ENCODE measurements at places on chromosomes 6 and 20.
A peak's percentile ranks its signal among the peaks of the same experiment; 100 is the strongest.

- DNase-seq = no peak
These were observed 38.4 kb upstream of the PHACTR3 start for GRCh38 chr20:59565768-59566461.

DNA sequence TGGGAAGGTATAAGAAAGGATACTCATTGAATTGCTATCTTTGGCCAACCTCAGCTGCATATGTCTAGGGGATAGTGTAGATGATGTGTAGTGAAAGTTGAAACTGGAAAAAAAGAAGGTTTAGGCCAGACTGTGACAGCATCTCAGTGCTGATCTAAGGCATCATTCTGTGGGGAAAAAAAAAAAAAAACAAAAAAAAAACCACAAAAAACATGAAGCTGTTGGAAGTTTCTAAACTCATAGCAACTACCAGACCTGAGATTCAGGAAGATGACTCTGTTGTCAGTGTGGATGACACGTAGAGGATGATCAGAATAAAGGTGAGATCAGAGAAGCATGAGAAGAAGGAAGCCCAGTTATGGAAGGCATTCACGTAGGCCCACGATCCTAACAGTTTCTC lies 100.8 kb upstream of the CNKSR3 start:
- no peak for DNase-seq

GRCh38 chr6:4309540-4309939 lies 174.2 kb upstream of the ECI2 start:
- DNase-seq = no peak

DNA sequence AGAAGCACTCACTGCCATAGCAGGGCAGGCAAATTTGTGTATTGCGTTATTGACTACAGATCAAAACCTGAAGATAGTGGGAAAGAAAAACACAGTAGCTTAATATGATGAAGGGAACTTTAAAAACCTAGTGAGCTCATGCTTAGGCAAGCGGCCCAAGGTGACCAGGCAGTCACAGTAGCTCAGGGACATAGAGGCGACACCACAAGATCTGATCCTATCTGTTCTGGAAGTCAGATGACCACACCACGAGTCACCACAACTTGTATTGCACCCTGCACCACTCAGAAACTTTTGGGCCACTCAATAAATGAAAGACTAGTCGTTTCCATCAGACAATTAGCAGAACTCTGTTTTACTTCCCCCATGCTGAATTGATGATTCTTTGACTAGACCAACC lies 4.9 kb downstream of the CLIC5 start:
- DNase-seq = no peak

- DNase-seq = no peak
These were observed 681.4 kb downstream of the EPHA7 start for GRCh38 chr6:92737983-92738382.

GRCh38 chr20:44008806-44009678 lies 94.4 kb downstream of the TOX2 start:
- no peak for DNase-seq

- DNase-seq = no peak
These were observed 16.3 kb upstream of the SDCBP2 start for GRCh38 chr20:1345030-1345755.

GRCh38 chr20:57175397-57176010 lies 90.9 kb downstream of the BMP7 start:
- no peak for DNase-seq

- no peak for DNase-seq
These were observed 173.7 kb upstream of the SSTR4 start for GRCh38 chr20:22861231-22861980.

DNA sequence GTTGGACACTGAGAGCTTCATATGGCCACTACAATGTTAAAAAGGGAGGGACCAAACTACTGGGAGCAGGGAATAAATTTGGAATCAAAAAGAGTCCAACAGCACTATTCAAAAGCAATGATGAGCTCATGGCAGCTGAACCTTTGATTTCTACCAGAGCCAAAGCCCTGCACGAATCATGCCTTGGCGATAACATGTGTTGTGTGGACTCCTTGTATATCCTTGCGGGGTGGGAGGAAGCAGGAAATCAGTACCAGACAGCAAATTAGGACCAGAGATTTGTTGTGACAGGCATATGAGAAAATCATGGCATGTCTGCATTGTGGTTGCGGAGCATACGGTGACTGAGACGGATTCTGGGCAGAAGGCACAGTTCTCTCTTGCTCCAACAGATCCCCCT lies 85.6 kb upstream of the EMILIN3 start:
- DNase-seq = no peak

DNA sequence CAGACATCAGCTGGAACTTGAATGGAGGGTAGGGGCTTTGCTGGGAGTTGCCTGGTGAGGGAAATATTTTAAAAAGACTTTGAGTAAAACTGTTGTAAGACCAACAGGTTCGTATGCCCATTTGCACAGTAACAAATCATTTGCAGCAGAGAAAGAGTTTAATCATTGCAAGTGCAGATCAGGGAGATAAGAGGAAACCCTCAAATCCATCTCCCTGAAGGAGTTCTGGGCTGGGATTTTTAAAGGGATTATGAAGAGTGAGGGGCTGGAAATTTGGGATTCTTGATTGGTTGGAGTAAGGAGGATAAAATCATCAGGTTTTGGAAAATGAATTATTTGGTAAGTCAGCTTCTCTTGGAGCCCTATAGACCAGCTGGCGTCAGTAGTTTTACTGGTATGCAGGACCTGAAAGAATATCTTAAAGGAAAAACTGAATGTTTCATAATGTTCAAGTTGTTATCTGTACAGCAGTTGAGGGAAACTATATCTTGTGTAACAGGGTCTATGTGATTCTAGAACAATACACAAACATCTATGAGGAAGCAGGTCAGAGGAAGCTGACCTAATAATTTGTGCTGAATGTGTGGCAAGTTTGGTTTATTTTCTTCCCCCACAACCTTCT lies 295.5 kb downstream of the PLCB1 start:
- no peak for DNase-seq

DNA sequence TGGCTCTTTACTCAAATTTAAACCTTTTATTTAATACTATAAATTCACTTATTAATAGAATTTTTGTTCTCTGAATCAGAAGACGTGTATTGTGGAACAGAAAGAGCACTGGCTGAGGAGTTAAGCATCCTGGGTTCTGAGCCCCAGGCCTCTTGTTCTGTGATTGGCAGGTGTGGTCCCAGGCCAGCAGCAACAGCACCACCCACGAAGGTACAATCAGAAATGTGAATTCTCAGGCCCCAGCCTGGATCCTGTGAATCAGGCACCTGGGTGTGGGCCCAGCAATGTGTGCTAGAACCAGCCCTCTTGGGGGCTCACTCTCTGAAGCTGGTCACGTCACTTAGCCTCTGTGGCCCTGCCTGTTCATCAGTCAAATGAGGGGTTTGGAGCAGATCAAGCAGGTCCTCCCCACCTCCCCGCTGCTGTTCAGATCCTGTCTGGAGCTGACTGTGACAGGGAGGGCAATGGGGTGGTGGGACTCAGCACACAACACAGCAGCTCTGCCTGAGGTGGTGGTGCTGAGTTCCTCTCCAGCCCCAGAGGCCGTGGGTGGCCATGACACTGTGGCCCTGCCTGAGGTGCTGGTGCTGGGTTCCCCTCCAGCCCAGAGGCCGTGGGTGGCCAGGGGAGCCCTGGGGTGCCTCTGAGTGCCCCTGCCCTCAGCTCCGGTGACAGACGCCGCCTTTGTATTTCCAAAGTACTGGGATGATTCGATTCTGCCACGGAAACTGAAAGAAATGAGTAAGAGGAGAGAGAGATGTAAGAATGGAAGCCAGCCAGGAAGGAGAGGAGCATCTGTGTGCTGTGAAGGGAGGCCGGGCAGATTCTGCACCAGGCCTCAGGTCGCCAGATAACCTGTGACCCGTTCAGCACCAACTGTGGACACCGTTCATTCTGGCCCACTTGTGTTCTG lies 41.6 kb upstream of the FRMD1 start:
- DNase-seq = no peak

GRCh38 chr6:136773473-136773796 lies 18.8 kb downstream of the MAP3K5 start:
- DNase-seq = no peak

- DNase-seq = no peak
These were observed 105.0 kb downstream of the GRM1 start for GRCh38 chr6:146133866-146134265.

DNA sequence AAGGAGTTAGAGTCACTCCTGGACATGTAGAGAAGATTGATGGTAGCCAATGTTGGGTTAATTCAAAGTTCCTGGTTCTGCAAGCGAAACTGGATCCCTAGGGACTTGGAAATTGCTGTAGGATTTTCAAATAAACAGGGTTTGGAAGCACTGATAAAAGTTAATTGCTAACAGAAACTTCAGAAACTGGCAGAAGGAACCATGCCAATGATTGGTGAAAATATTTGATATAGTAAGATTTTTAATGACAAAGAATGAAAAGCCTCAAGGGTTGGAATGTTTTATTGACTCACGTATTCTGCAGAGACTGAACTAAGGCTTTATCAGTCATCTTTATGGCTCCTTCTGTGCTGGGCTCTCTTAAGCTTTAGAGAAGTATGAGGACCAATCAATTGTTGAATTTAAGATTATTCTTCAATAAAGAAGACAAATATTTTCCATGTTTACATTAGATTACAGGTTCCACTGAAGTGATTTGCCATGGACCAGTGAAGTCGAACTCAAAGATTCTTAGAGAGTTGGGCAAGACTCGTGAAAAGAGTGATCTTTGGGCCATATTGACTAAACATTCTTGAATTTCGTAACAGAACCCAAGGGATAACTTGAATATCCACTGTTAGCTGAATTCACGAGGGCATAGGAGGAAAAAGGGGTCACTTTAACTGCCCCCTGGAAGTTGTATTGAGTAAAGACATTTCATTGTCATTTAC lies 371.4 kb downstream of the HDGFL1 start:
- DNase-seq = no peak

- DNase-seq = no peak
These were observed 33.2 kb downstream of the BEND6 start for GRCh38 chr6:56988145-56988544.

DNA sequence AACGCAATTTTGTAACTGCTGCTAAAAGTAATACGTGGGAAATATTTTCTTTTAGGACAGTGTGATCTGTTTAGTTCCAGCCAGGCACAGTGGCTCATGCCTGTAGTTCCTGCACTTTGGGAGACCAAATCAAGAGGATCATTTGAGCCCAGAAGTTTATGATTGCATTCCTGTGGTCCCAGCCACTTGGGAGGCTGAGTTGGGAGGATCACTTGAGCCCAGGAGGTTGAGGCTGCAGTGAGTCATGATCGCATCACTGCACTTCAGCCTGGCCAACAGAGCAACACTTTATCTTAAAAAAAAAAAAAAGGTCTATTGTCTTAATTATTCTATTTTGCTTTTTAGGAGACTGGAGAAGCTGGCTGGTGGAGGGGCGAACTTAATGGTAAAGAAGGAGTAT lies 101.5 kb downstream of the CD2AP start:
- no peak for DNase-seq

DNA sequence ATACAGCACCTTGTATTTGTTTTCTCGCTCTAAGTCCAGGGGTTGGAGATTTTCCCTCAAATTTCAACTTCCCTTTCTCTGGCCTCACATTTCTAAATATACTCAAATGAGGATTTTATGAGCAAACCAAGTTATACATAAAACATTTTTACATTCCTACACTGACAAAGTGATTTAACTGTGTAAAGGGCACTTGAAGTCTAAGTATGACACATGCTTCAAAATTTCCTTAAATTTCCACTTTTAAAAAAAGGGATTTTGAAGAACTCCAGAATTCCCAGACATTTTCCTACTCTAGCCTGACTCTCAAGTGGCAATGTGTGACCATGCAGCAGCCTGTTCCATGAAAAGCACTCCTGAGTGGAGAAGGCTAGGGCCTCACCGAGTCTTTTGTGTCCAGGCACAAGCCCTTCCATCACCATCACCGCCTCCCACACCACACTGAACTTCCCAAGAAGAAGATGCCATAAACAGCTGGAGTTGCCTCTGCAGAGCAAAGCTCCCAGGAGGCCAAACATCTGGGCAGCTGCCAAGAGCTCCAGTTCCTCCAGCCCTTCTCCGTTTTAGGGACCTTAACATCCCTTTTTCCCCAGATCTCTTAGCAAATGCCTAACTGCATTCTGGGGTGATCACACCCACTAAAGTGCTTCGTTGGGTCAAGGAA lies 68.9 kb downstream of the NCR2 start:
- DNase-seq = peak; percentile 20

DNA sequence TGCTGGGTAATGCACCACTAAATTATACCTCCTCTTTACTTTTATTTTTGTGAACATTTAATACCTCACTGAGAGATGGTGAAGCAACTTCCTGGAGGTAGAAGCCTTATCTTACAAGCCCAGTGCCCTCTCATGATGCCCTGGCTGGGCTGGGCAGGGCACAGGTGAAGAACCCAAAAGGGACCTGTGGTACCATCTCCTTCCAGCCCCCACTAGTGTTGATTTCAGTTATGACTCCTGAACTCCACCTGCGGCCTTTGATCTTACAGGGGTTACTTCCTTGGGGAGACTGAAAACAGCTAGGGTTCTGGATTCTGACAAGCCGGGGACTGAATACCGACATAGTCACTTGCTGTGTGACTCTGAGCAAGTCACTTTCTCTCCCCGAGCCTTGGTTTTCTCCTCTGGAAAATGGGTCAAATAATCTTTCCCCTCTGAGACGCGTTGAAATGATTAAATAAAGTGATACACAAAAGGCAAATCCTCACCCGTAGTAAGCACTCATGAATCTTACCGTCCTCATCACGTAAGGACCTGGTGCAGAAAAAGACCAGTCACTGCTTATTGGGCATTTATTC lies 1.2 kb downstream of the SLC13A3 start:
- no peak for DNase-seq

- no peak for DNase-seq
These were observed 486.1 kb downstream of the QKI start for GRCh38 chr6:163900570-163900969.

GRCh38 chr6:40535110-40535818 lies 51.9 kb downstream of the LRFN2 start:
- no peak for DNase-seq

DNA sequence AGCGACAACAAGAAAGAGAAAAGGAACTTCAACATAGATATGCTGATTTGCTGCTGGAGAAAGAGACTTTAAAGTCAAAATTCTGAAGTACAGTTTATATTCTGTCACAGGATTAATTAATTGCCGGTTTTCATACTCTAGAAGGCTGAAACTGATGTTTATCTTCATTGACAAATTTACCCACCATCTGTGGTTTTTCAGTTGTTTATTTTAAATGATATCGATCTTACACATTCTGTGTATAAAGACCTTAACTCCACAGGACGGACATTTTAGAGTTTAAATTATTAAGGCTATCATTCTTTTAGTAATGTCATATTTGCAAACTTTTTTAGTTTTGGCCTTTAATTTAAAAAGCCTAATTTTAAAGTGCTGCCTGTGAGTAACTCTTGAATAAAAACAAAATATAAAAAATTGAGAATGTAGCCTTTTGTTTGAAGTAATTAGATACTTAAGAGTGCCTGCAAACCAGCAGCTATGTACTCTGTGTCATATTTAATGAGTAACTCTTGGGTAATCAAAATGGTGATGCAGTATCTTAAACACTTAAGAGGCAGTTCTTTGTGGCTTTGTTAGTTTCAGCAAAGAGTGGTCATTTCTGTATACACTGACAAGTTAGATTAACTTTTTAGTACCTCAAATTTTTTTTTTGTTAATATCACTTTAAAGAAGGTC lies 59.3 kb downstream of the CDC5L start:
- peak; percentile 78 for DNase-seq

GRCh38 chr6:106309766-106310373 lies 15.7 kb downstream of the ATG5 start:
- peak; percentile 64 for DNase-seq

GRCh38 chr20:431012-431904 lies 23.2 kb downstream of the RBCK1 start:
- peak; percentile 61 for DNase-seq
